ENCODE measurements at places on chromosomes 12 and 14.

DNA sequence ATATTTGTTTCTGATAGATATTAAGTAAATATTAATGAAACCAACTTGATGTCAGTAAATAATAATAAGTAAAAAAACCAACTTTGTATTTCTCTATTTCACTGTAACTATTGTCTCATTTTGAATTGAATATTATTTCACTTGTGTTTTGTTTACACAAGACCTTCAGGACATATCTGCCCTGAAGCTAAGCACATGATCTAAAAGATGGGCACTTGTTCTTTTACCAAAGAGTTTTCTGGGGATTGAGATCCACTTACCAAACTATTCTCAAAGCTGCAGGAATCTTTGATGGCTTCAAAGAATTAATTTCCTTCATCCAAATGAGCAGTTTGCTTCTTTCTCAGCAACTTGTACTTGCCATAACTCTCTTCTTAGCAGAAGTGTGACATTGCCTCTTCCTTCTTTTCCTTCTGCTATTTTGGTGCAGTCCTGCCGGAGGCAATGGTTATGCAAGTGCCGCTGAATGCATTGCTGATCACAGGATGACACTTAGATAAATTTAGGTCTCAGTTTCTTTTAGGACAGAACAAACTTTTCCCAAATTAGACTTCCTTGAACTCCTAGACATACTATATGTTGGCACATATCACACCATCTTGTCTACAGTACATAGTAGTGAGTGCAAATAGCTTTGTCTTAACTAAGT lies 9.2 kb downstream of the FAR2 start:
- H3K4me3 ChIP-seq, result no peak overlapping the region
- no peaks in the 10 kb centered on the region for H3K27me3 ChIP-seq

GRCh38 chr12:94149119-94149780 lies 873 bp downstream of the PLXNC1 start:
- no peaks in the 10 kb centered on the region for H3K36me3 ChIP-seq
- no peak overlapping the region for H3K27ac ChIP-seq

GRCh38 chr12:52173526-52173925 lies 18.3 kb downstream of the KRT80 start:
- H3K4me3 ChIP-seq, result no peak overlapping the region
- no peaks in the 10 kb centered on the region for H3K36me3 ChIP-seq
- H3K27me3 ChIP-seq, result no peaks in the 10 kb centered on the region
- H3K4me1 ChIP-seq, result no peaks in the 10 kb centered on the region

GRCh38 chr12:49131894-49132461 lies 783 bp upstream of the TUBA1B start:
- peaks cover 54% of the 10 kb centered on the region for H3K4me1 ChIP-seq
- peak overlapping the region; percentile 86 for H3K4me3 ChIP-seq
- peaks cover 36% of the 10 kb centered on the region for H3K36me3 ChIP-seq
- no peak overlapping the region for H3K27ac ChIP-seq
- no peak for DNase-seq
- H3K27me3 ChIP-seq, result peaks cover 20% of the 10 kb centered on the region

DNA sequence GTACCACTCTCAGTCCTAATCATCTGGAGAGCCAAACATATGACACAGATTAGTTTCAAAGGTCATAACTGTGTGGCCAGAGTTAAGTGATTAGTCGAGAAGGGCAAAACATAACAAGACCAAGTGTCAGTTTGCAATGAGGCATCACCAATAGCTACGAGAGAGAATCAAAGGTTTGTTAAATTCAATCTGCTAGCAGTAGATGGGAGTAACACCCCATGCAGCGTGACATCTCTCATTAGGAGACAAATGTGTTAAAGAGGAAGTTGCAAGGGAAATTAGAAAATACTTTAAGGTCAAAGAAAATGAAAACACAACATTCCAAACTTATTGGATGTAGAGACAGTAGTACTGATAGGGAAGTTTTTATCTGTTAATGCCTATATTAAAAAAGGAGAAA lies 135.7 kb upstream of the SYT10 start:
- H3K36me3 ChIP-seq, result no peaks in the 10 kb centered on the region
- no peaks in the 10 kb centered on the region for H3K27me3 ChIP-seq
- no peak for DNase-seq
- no peaks in the 10 kb centered on the region for H3K4me1 ChIP-seq

- no peak overlapping the region for H3K27ac ChIP-seq
- H3K4me1 ChIP-seq, result no peaks in the 10 kb centered on the region
- no peak for DNase-seq
These were observed 152.9 kb downstream of the SLC41A2 start for GRCh38 chr12:104805186-104805585.

DNA sequence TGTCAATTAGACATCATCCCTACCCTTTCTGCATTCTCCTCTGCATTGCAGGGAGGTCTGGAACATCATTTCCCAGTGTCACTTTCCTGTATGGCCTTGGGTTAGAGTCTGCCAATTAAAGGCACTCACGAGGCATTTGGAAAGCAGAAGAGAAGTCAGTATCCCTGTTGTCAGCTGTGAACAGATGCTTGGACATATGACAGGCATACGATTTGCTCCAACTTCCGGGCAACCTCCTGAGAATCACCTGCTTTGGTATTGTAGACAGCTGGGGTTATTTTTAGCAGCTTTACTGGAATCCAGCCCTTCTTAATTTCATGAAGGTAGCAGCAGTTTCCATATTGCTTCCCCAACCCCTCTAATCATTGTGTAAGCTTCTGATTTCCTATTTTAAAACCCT lies 88.7 kb upstream of the DHRS4 start:
- no peak overlapping the region for H3K27ac ChIP-seq
- no peak for DNase-seq
- H3K27me3 ChIP-seq, result peaks cover 62% of the 10 kb centered on the region

DNA sequence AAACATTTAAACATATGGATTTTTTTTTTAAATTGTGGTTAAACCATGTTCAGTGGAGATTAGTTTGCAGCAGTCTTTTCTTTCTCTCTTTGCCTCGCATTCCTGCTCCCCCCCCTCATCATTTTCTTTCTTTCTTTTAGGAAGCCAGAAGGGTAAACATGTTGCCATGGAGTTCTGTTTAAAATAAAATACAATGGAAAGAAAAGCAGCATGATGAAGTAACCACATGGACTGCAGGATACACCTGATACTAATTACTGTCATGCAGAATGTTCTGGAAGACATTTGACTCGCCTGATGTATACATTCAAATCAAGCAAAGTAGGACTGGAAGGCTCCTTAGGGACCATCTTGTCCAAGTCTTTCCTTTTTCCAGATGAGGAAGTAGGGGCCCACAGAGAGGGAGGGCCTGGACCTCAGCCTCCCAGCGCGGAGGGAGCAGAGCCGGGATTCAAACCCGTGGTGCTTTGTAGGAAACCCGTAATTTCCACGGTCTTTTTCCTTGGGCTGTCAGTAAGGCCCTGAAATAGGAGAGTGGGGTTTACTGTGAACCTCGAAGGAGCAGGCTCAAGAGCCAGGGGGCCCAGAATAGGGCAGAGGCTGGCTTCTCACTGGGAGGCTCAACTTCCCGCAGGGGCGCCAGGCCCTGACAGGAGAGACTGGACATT lies 2.4 kb upstream of the MEG3 start:
- no peak for DNase-seq
- H3K27me3 ChIP-seq, result no peaks in the 10 kb centered on the region
- H3K27ac ChIP-seq, result peak overlapping the region; percentile 37
- H3K36me3 ChIP-seq, result peaks cover 4% of the 10 kb centered on the region
- H3K4me3 ChIP-seq, result no peak overlapping the region

DNA sequence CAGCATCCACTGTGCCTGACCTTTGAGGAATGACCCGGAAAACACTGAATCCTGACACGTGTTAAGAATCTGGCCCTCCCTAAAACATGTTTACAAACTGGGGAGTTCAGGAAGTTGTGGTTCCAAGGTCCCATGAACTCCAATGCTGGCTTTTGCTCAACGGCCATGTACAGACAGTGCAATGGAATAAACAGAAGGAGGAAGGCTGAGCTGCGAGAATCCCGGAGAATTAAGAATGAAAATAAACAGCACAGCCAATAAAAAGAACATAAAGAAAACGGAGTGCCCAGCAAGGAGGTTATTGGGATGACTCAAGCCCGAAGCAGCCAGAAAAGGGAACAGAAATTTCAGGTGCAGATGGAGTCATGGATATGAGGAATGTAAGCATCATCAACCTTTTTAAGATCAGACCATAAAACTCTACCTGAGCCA lies 32.3 kb downstream of the BCL11B start:
- no peak overlapping the region for H3K4me3 ChIP-seq
- H3K27ac ChIP-seq, result no peak overlapping the region
- H3K4me1 ChIP-seq, result peaks cover 14% of the 10 kb centered on the region
- no peak for DNase-seq

GRCh38 chr12:62138527-62138926 lies 121.7 kb upstream of the USP15 start:
- peaks cover 6% of the 10 kb centered on the region for H3K4me1 ChIP-seq
- H3K27me3 ChIP-seq, result peaks cover 3% of the 10 kb centered on the region
- no peak overlapping the region for H3K4me3 ChIP-seq
- DNase-seq, result no peak

GRCh38 chr14:58826845-58827686 lies 189.3 kb downstream of the DACT1 start:
- H3K27me3 ChIP-seq, result no peaks in the 10 kb centered on the region
- no peak overlapping the region for H3K4me3 ChIP-seq
- no peaks in the 10 kb centered on the region for H3K36me3 ChIP-seq

- H3K27ac ChIP-seq, result no peak overlapping the region
- H3K4me3 ChIP-seq, result no peak overlapping the region
- H3K36me3 ChIP-seq, result no peaks in the 10 kb centered on the region
- no peak for DNase-seq
- peaks cover 4% of the 10 kb centered on the region for H3K27me3 ChIP-seq
These were observed 20.2 kb upstream of the CLEC4D start for GRCh38 chr12:8493084-8493483.

GRCh38 chr12:7212678-7213077 lies 23.2 kb downstream of the PEX5 start:
- H3K27ac ChIP-seq, result no peak overlapping the region
- DNase-seq, result no peak
- no peak overlapping the region for H3K4me3 ChIP-seq
- H3K4me1 ChIP-seq, result no peaks in the 10 kb centered on the region
- H3K27me3 ChIP-seq, result no peaks in the 10 kb centered on the region

Data from neural crest cell (in vitro differentiated cells).